Psoas muscle (tissue), 8 donors: ENCODE measurements at places on chromosomes 1 and 21.

- no peak for DNase-seq
Observed at GRCh38 chr1:115655306-115655663, 13.5 kb downstream of the VANGL1 start.

DNA sequence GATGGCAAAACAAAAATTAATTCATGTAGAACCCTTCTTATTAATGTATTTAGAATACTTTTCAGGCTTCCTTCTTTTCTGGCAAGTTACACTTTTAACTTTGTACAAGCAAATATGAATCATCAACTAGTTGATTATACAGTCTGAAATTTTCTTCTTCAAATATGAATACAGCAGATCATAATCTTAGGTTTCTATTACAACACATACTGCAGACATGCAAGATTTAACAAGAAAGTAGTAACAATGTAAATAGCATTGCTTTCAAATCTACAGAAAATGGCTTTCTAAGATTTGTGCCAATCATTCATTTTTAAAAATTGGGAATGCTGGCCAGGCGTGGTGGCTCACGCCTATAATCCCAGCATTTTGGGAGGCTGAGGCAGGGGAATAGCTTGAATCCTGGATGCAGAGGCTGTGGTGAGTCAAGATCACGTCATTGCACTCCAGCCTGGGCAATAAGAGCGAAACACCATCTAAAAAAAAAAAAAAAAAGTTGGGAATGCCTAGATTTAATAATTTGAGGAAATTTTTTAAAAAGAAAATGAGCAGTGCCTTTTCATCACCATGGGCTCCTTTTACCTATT lies 68.4 kb upstream of the DPYD start:
- DNase-seq, result no peak

- no peak for DNase-seq
Observed at GRCh38 chr21:35254765-35255138, 205.7 kb upstream of the RUNX1 start.

DNA sequence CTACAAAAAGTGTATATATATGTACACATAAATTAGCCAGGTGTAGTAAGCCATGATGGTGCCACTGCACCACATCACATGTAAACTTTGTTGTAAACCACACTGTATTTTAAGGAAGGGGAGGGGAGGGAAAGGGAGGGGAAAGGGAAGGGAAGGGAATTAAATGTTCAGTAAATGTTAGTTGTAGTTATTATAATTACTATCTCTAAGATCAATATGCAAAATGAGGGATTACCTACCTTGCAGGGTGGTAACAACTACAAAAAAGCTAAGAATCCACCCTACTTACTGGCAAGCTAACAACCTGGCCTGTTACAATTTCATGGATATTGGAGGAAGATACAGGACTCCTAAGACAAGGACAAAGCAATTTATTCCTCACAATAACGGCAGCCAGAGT lies 17.7 kb downstream of the FAF1 start:
- DNase-seq, result no peak

GRCh38 chr1:92993581-92993980 lies 32.3 kb upstream of the DIPK1A start:
- no peak for DNase-seq

GRCh38 chr1:227401562-227402342 lies 83.5 kb upstream of the CDC42BPA start:
- DNase-seq, result no peak

DNA sequence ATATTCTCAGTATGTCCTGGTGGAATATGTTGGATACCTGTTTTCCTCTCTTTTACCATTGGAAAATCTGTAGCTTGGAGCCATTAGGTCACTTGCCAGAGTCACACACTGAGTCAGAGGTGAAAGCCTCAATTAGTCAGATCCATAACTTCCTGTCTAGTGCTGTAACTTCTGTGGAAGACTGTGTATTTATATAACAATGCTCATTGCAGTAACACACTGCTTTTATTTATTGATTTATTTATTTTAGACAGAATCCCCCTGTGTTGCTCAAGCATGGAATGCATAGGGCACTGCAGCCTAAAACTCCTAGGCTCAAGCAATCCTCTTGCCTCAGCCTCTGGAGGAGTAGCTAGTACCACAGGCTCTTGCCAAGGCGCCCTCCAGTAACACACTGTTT lies 1.3 kb upstream of the DOCK7 start:
- no peak for DNase-seq

DNA sequence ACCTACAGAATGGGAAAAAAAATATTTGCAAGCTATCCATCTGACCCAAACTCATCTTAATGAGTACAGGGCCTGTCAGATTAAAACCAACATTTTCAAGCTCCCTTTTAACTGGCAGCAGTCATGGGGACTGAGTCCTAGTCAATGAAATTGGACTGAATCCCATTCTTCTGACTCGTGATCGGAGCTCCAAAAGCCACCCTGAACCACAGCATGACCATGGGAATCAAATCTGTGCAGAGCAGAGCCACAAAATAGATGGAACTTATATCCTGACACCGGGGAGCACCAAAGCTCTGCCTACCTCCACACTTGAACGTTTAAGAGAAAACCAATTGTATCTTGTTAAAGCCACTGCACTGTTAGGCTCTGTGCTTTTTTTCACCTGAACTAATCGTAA lies 5.0 kb upstream of the RWDD3 start:
- no peak for DNase-seq

DNA sequence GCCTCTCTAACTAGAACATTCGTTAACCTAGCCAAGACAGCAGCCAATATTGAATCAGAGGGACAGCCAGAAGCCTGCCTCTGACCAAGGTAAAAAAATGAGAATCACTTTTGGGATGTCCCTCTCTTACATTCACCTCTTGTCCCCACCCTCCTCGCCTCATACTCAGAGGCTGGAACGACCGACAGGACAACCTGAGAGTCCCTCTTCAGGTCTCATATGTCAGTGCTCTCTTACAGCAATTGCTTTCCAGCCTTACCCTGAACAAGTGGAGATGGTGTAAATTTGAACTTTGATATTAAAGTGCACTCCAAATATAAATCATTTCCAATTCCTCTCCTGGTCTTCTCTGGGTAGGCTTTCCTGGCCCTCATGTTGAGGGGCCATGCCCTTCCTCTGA lies 327.5 kb downstream of the KCTD3 start:
- no peak for DNase-seq

DNA sequence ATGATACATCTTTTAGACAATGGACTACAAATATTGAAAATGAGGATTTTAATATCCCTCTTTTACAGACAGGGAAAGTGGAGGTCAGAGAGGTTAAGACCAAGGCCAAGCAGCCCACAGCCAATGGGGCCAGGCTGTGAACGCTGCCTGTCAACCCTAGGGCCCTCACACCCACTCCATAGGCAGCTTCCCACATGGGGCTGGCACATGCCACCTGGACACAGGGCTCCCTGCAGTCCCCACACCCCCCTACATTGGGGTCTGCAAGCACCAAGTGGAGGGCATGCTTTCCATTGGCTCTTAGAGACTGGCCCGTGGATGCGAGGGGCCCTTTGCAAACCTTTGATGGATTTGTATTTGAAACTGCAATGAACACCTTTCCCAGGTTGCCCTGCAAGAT lies 348.5 kb upstream of the VAMP3 start:
- DNase-seq, result no peak

GRCh38 chr1:184685116-184685515 lies 69.5 kb downstream of the EDEM3 start:
- DNase-seq, result no peak

GRCh38 chr21:39444421-39445180 lies 977 bp downstream of the LCA5L start:
- DNase-seq, result no peak

- DNase-seq, result no peak
Observed at GRCh38 chr21:16928439-16928838, 584.4 kb upstream of the CXADR start.

DNA sequence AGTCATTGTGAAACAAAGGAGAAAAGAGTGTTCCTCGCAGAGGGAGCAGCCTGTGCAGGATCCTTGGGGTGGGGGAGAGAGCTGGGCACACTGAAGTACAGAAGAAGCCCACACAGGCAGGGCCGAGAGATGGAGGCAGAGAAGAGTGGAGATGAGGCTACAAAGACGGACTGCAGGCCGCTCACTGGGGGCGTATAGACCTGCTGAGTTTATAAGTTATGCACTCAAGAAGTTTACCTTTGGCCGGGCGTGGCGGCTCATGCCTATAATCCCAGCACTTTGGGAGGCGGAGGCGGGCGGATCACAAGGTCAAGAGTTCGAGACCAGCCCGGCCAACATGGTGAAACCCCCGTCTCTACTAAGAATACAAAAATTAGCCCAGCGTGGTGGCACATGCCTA lies 7.6 kb upstream of the SLAMF9 start:
- DNase-seq, result no peak

- no peak for DNase-seq
Observed at GRCh38 chr1:156136970-156137483, 16.4 kb upstream of the SEMA4A start.

DNA sequence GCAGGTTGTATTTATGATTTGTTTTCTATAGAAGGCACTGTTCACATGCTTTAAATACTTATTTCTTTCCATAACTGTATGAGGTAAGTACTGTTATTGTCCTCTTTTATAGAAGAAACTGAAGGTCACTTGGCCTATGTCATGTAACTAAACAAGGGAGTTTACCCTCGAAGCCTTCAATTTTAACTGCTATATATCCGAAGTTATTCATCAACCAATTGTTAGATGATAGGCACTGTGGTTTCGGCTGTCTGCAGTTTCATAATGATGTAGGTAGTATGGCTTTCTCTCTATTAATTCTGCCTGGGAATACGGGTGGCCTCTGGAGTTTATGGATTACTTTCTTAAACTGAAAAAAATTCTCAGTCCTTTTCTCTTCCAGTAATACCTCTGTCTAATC lies 413.3 kb upstream of the ADGRL2 start:
- no peak for DNase-seq

- DNase-seq, result peak; percentile 79
Observed at GRCh38 chr1:110433803-110434202, 17.1 kb upstream of the PROK1 start.

DNA sequence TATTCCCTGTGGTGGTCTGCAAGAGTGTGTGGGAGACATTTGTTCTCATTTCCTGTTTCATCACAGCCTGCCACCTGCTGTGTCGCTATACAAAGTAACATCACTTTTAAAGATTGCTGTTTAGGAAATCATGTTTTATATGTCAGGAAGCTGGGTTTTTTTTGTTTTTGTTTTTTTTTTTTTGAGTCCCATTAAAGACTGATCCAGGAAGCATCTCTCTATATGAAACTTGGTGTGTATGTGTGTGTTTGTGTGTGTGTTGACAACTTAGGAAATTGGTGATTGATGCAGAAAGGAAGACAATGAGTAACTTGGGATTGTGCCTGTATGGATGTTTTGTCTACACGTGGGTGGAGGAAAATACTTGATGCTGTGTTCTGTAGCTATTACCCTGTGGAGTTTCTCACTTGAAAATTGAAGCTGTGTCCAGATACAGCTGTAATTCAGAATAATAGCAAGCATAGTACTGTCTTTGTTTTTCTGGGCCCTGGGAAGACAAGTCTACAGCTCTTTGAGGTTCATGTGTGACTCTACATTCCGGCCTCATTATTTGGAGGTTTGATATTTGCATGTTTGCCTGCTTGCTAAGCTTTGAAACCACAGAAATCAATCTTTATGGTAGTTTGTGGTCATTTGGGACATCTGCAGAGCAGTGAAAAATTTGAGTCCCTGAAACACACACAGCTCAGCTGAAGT lies 47.9 kb downstream of the LAMC1 start:
- no peak for DNase-seq

- DNase-seq, result no peak
Observed at GRCh38 chr1:180081474-180081873, 73.2 kb upstream of the QSOX1 start.

DNA sequence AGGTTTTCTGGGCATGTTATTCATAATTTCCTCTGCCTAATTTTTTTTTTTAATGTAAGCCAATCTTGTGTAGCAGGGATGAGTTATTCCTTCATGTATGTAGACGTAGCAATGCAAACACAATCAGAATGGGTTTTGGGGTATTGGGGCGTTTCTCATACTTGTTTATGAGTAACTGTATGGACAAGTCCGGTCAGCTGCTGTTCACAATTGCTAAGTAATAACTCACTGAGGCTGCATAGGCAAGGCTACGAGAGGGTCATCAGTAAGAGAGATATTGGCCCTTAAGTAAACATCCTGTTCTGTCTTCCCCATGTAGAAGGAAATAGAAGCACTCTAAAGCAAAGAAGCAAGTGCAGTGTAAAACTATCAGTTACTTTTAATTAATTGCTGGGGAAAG lies 9.5 kb upstream of the TARS2 start:
- no peak for DNase-seq

GRCh38 chr1:149962039-149962647 lies 25.5 kb upstream of the MTMR11 start:
- no peak for DNase-seq

- DNase-seq, result no peak
Observed at GRCh38 chr1:10834770-10835412, 38.4 kb upstream of the CASZ1 start.

DNA sequence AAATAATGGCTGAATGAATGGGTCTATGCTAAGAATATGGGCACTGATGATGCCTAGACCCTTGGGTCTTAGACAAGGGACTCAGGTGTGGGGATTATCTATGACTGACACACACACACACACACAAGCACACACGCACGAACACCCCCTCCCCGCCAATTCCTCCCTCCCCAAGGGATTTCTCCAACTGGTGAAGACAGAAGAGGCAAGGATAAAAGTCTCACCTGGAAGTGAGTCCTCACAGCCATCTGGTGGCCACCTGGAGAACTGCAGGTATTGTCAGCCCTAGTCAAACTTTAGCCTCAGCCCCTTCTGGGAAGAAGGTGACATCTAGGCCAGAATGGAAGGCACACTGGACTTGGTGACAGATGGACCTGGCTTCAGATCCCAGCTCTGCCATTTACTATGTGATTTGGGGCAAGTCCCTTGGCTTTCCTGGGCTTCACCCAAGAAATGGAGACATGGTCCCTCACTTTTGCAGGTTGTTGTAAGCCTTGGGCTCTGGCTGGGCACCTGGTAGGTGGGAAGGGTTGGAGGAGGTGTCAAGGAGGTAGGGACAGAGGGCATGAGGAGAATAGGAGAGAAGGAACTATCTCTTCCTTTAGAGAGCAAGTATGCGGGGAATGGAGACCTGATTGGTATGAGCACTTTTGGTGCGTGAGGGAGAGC lies 4.0 kb upstream of the GPR3 start:
- peak; percentile 69 for DNase-seq

DNA sequence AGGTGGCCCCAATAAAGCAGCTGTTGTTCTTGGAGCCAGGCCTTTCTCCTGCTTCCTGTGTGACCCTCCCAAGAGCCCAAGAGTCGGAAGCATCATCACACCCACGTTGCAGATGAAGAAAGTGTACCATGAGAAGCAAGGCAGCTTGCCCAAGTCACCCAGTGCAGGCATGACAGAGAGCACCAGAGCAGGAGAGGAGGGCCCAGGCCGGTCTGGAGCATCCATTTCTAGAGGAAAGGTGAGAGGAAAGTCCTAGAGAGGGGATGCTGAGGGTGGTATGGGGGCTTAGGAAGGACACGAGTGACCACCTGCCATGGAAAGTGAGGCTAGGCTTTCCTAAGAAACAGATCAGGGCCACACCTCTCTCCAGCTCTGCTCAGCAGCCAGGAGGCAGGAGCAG lies 47.0 kb downstream of the C1orf198 start:
- no peak for DNase-seq

DNA sequence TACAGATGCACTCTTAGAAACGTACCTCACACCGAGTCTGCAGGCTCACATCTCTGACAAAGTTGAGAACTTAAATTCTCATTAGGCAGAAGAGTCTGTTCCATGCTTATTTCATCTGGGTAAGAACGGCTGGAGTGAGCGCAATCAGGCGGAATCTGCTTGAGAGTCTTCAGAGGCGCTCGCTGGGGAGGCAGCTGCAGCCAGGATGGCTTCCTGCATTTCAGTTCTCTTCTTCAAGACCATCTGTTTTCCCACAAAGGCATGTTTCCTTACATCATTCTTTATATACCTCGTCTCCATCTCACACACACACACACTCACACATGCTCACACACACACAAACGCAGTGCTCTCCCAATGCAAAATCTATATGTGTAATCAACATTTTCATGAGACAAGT lies 497.1 kb downstream of the AJAP1 start:
- no peak for DNase-seq
